ENCODE measurements at places on chromosomes 11 and 22.
A peak's percentile ranks its signal among the peaks of the same experiment; 100 is the strongest.

DNA sequence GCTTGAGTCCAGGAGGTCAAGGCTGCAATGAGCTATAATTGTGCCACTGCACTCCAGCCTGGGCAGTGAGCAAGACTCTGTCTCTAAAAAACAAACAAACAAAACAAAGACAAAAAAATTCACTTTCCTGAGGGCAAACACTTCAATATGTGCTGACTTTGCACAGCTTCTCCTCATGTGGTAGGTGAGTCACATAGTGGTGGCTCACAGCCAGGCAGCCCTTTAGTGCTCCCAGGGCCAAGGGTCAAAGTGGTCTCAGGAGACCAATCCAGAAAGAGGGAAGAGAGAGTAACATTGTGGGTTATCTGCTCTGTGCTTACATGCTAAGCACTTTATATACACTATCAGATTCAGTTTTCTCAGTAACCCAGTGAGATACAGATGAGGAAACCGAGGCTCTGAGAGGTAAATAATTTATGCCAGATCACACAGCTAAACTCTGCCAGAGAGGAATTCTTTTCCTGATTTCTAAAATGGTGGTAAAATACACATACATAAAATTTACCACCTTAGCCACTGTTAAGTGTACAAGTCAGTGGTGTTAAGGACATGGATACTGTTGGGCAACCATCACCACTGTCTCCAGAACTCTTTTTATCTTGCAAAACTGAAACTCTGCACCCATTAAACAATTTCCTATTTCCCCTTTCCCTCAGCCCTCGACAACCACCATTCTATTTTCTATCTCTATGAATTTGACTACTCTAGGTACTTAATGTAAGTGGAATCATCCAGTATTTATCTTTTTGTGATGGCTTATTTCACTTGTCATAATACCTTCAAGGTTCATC lies 231.7 kb upstream of the NARS2 start:
- DNase-seq = no peak

DNA sequence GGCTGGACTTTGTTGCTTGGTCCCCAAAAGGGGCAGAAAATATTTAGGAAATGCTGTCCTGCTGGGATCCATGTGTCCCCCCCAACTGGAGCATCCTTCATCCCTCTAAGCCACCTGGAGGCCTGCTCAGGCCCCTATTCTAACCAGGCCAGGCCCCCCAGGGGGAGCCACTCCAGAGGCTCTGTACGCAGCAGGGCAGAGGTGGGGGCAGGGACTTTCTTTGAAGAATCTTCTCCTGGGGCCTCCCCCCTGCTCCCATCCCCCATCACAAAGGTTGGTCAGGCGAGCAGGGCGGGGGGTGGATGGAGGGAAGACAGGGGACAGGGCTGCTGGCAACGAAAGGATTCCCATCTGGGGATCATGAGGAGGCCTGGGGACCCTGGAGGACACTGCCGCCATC lies 170.8 kb downstream of the MN1 start:
- DNase-seq = no peak

DNA sequence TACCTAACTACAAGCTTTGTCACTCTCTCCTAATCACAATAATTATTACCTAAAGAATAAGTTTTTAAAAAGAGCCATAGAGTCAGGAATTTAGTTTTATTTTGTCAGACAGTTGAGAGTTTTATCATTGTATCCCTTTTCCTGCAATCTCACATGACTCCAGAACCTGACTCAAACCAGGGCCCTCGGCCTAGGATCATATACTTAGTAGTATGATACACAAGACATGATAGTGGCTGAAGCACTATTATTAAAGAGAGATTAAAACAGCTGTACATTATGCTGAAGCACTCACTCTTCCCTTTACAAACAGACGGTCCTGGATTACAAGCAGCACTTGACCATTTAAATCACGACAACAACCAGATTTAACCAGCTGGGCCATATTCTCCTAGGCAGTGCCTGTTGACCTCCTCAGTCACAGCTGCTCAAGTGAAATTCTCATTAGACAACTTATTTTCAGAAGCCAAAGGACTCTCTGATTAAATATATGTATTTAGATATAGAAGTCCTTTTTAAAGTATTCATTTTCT lies 44.0 kb downstream of the SOX6 start:
- no peak for DNase-seq

GRCh38 chr11:8365216-8365941 lies 101.7 kb upstream of the LMO1 start:
- no peak for DNase-seq

- no peak for DNase-seq
Measured at GRCh38 chr11:128933481-128934178, 9.0 kb downstream of the TP53AIP1 start.

- DNase-seq = no peak
Measured at GRCh38 chr11:120388261-120388660, 52.0 kb downstream of the ARHGEF12 start.

DNA sequence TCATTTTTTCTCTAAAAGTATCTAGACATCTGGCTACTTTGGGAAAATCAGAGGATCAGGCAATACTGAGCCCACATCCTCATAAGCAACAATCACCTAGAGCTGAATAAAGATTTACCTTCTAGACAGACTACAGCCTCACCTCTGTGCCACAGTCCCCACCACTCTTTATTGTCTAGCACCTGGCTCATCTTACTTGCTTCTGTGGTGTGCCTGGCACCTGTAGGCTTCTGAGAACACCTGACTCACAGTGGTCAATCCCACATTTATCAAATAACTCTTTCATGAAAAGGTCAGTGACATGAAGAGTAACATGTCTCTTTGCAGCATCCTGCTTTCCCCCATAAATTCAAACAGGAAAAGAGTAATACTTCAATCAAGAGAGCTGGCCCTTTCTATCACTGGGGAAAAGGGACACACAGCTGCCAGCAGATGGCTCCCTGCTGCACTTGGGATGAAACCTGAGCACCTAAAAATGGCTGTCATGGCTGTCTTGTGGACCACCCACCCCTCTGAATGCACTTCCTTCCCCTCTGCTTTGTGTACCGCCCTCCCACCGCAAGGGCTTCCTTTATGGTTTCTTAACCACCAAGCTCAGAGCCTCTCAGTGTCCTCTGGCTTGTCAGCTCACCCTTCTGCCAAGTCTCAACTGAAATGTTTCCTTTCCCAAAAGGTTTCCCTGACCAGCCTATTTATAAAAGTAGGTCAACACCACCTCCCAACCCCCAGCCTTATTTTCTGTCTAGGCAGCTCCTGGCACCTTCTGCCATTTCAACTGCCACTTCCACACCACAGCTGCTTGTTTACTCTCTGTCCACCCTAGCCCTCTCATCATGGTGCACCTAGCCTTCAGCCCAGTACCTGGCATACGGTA lies 9.3 kb downstream of the TFIP11 start:
- DNase-seq = peak; percentile 28

DNA sequence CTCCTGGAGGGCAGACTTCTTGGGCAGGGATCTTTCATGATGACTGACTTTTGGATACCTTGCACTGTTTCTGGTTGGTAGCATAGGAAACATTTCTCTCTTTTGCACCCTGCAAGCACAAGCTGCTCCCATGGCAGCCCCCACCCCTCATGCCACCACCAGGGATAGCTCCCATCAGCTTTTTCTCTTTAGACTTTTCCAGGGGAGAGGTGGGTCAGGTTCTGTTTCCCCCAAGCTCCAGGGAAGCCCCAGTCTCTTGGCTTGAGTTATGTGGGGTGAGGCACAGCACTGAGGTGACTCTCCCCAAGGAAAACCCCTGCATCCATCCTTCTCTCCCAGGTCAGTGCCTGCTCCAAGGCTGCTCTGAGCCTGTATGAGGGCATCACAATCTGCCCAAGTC lies 22.5 kb downstream of the LRRC32 start:
- DNase-seq = no peak

DNA sequence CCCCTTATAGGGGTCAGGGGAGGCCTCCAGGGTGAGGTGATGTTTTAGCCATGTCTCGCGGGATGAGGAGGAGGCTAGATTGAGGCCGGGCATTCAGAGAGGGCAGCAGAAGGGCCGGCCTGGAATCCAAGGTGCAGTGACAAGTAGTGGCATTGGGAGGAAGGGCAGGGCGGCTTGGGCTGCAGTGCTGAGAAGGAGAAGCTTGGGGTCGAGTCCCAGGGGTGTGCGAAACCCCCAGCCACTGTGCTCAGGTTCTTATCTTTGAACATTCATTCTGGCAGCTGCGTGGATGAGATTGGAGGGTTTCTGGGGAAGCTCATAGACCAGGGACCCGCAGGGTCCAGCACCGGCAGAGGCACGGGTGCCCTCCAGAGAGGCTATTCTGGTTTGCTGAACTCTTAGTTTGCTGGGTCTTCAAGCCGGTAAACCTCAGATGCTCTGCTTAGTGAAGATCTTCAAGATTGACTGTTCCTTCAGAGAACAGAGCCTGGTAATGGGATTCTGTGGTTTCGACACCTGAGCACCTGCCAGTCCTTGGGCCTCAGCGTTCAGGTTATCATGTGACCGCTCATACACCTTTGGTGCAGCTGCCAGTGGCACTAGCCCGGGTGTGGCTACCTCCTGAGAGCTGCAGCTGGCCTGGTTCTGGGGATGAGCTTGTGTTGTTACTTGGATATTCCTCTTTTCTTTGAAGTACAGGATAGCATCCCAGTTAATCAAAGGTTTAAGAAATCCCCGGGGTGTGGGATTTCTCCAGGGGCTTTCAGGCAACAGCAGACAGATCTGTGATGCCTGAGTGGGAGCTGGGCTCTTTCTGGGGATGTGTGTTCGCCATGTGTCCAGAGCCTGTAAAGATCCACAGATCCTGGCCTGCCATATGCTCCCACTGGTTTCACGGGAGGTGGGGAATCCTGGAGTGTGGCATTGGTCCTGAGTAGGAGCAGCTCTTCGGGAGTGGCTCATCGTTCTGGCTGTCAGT lies 152.8 kb downstream of the TBC1D22A start:
- no peak for DNase-seq

- DNase-seq = no peak
Measured at GRCh38 chr11:92830377-92831155, 138.9 kb upstream of the MTNR1B start.

DNA sequence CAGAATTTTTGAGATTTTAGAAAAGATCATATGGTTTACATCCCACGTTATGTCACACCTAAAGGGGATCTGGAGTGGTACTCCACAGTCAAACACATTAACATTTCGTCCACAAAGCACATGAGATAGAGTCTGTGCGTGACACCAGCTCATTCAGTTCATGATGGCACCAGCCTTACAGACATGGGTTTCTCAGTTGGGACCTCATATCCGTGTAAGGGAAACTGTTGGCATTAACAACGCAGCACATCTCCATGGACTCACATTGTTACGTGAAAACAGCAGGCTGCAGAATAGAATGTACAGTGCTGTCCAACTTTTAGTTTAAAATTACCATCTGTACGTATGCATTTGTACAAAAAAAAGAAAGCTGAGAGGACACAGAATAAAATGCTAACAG lies 14.0 kb downstream of the RIC8A start:
- DNase-seq = no peak

GRCh38 chr22:24302591-24302990 lies 32.0 kb downstream of the SPECC1L start:
- no peak for DNase-seq

- no peak for DNase-seq
Measured at GRCh38 chr11:70064008-70064725, 13.9 kb upstream of the ANO1 start.

GRCh38 chr22:41875531-41876270 lies 39.2 kb downstream of the SHISA8 start:
- no peak for DNase-seq

DNA sequence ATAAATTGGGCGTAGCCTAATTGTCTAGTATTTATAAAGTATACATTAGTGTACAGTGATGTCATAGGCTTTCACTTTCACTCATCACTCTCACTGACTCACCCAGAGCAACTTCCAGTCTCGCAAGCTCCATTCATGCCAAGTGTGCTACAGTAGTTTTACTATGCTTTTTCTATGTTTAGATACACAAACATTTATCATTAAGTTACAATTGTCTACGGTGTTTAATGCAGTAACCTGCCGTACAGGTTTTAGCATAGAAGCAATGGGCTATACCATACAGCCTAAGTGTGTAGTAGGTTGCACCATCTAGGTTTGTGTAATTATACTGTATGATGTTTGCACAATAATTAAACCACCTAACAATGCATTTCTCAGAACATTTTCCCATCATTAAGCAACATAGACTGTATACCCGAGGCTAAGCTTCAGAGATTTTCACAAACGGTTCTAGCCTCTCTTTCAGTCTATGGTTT lies 17.5 kb downstream of the OR9G1 start:
- no peak for DNase-seq

Data from astrocyte of the cerebellum (primary cell).